ENCODE measurements at places on chromosomes 3 and 15. TPM values are rescaled to one million over a fixed set of nuclear protein-coding genes. Genes with fewer than 3 reads are reported as not detected.

The ZPLD1 gene
- total RNA-seq, result not detected

The MIX23 gene
- total RNA-seq, result 17.8 TPM

The PRTG gene
- 11.7 TPM for total RNA-seq

The CYP11A1 gene
- 0.74 TPM for total RNA-seq

The SUCNR1 gene
- total RNA-seq, result 0.60 TPM

The LOXL1 gene
- total RNA-seq, result 25.3 TPM

The GLDN gene
- 75.8 TPM for total RNA-seq

The FBXO40 gene
- 0.03 TPM for total RNA-seq

The GUCA1C gene
- not detected for total RNA-seq

The MINAR1 gene
- total RNA-seq, result 0.37 TPM

The BDH1 gene
- 19.5 TPM for total RNA-seq

The GOLGA6A gene
- total RNA-seq, result 0.14 TPM

The INSYN1 gene
- total RNA-seq, result 5.6 TPM

The ATP13A5 gene
- 1.1 TPM for total RNA-seq

The C3orf33 gene
- 2.3 TPM for total RNA-seq

The PLD1 gene
- total RNA-seq, result 31.1 TPM

The ADPRH gene
- 26.3 TPM for total RNA-seq

The CLDN16 gene
- 0.26 TPM for total RNA-seq

The CIDEC gene
- total RNA-seq, result not detected

The TMEM212 gene
- 11.5 TPM for total RNA-seq

The PLOD2 gene
- 24.7 TPM for total RNA-seq

The TRIM42 gene
- not detected for total RNA-seq

The UBAP1L gene
- 5.4 TPM for total RNA-seq

The CPLX3 gene
- not detected for total RNA-seq

The CELF6 gene
- 3.4 TPM for total RNA-seq

The ADCY5 gene
- 3.2 TPM for total RNA-seq
